H9 (cell line): ENCODE measurements at places on chromosomes 4 and X. TPM values are rescaled to one million over a fixed set of nuclear protein-coding genes. Genes with fewer than 3 reads are reported as not detected.

PHKA1 gene
- total RNA-seq, result 6.5 and 6.6 TPM in 2 replicates

TRAPPC11 gene
- total RNA-seq, result 24.1 and 32.2 TPM in 2 replicates

TCEAL8 gene
- 78.1 and 79.0 TPM in 2 replicates for total RNA-seq

ACOT9 gene
- total RNA-seq, result 72.3 and 73.4 TPM in 2 replicates

DNA sequence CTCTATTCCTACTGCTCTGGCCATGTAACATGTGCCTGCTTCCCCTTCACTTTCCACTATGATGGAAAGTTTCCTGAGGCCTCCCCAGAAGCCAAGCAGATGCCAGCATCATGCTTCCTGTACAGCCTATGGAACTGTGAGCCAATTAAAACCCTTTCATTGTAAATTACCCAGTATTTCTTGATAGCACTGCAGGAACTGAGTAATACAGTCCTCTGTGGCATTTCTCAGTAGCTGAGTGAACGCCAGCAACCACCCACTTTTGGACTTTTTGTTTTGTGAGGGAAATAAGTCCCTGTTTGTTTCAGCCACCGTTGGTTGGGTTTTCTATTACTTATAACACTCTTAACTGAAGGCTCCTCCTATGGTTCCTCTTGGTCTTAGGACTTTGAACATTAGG, 104.1 kb downstream of the C4orf51 start:
- H3K4me3 ChIP-seq, result no peak overlapping the region
- peaks cover 34% of the 10 kb centered on the region for H3K36me3 ChIP-seq
- H3K27me3 ChIP-seq, result no peaks in the 10 kb centered on the region
- DNase-seq, result no peak
- H3K4me1 ChIP-seq, result no peaks in the 10 kb centered on the region; the same call in 1 of the 2 replicates
- no peak overlapping the region for H3K27ac ChIP-seq

GRCh38 chr4:37665333-37666320, 20.5 kb downstream of the RELL1 start:
- no peak overlapping the region for H3K27ac ChIP-seq

GRCh38 chr4:140240237-140240636, 86.3 kb upstream of the MAML3 start:
- H3K36me3 ChIP-seq, result no peaks in the 10 kb centered on the region
- H3K27me3 ChIP-seq, result no peaks in the 10 kb centered on the region
- no peak for DNase-seq
- H3K4me1 ChIP-seq, result peaks cover 15% of the 10 kb centered on the region
- H3K4me3 ChIP-seq, result no peak overlapping the region

DNA sequence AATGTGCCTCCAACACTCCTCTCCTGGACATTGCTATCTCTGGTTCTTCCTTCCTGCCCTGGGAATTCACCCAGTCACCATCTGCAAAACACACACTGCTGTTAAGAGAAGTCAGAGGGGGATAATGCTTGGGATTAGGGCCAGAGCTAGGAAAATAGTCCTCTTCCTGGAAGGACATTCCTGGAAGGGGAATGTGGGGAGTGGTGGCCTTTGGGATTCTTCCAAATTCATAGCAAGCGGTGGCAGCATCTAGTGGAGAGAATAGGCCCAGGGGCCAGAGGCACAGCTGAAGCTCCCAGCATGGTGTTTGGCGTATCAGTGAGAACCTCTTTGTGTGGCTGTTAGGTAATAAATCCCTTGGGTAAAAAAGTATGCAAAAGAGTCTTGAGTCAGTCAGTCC, 34.3 kb downstream of the SHROOM4 start:
- H3K4me1 ChIP-seq, result peaks cover 2% of the 10 kb centered on the region; the same call in 1 of the 2 replicates
- H3K27me3 ChIP-seq, result no peaks in the 10 kb centered on the region
- peaks cover 1% of the 10 kb centered on the region; the same call in 2 of the 3 replicates for H3K36me3 ChIP-seq
- H3K4me3 ChIP-seq, result no peak overlapping the region
- no peak for DNase-seq

DNA sequence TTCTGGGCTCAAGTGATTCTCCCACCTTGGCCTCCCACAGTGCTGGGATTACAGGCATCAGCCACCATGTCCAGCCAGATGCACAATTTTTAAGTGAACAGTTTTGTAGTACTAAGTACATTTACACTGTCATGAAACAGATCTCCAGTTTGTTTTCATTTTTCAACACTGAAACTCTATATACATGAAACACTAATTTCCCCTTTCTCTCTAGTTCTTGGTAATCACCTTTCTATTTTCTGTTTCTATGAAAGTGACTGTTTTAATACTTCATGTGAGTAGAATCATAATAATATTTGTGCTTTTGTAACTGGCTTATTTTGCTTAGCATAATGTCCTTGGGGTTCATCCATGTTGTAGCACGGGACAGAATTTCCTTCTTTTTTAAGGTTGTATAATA, 237.4 kb downstream of the CAMK2D start:
- H3K27ac ChIP-seq, result no peak overlapping the region
- no peak overlapping the region for H3K4me3 ChIP-seq
- H3K27me3 ChIP-seq, result no peaks in the 10 kb centered on the region
- no peak for DNase-seq

- H3K36me3 ChIP-seq, result peaks cover 28% of the 10 kb centered on the region
- H3K27me3 ChIP-seq, result no peaks in the 10 kb centered on the region
- peak; percentile 99 for DNase-seq
- peak overlapping the region; percentile 99 for H3K27ac ChIP-seq
Measured at GRCh38 chrX:41084044-41084892, 977 bp upstream of the USP9X start.

- no peak overlapping the region for H3K27ac ChIP-seq
- H3K4me1 ChIP-seq, result no peaks in the 10 kb centered on the region
- DNase-seq, result no peak
- H3K27me3 ChIP-seq, result no peaks in the 10 kb centered on the region
Measured at GRCh38 chr4:40173470-40173875, 23.4 kb upstream of the RHOH start.

- H3K36me3 ChIP-seq, result no peaks in the 10 kb centered on the region
- H3K4me1 ChIP-seq, result no peaks in the 10 kb centered on the region
- no peak overlapping the region for H3K4me3 ChIP-seq
- no peak overlapping the region for H3K27ac ChIP-seq
- DNase-seq, result no peak
Measured at GRCh38 chr4:82247171-82247570, 126.6 kb downstream of the HNRNPD start.

GRCh38 chr4:184942444-184943425, 75.6 kb upstream of the HELT start:
- 0 out of 2 replicates have a peak, but pooled peaks cover 2% of the 10 kb centered on the region for H3K36me3 ChIP-seq
- no peak overlapping the region for H3K4me3 ChIP-seq
- H3K27ac ChIP-seq, result no peak overlapping the region
- no peak for DNase-seq

DNA sequence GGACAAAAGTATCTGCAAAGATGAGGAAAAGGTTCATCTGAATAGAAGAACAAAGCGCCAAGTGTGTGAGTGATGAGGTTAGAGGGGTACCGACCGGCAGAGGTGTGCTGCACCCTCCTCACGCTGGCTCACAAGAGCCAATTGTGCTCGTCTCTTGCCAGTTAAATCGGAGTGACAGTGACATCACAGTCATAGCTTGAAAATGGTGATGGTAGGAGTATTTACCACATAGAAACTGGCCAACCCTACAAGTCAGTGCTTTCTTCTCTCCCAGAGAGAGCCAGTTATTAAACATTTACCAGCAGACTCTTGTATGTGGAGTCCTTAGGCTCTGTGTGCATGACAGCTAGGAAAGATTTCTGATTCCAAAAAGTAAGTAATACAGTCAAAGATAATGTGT, 32.4 kb downstream of the CLDN22 start:
- no peak for DNase-seq
- H3K36me3 ChIP-seq, result peaks cover 80% of the 10 kb centered on the region
- H3K27me3 ChIP-seq, result no peaks in the 10 kb centered on the region
- H3K27ac ChIP-seq, result no peak overlapping the region
- H3K4me3 ChIP-seq, result no peak overlapping the region
- no peaks in the 10 kb centered on the region for H3K4me1 ChIP-seq

GRCh38 chr4:75494563-75494962, 19.6 kb downstream of the RCHY1 start:
- H3K36me3 ChIP-seq, result peaks cover 14% of the 10 kb centered on the region
- H3K4me1 ChIP-seq, result no peaks in the 10 kb centered on the region
- H3K4me3 ChIP-seq, result no peak overlapping the region
- DNase-seq, result no peak
